ENCODE measurements at places on chromosomes 16 and 17.

DNA sequence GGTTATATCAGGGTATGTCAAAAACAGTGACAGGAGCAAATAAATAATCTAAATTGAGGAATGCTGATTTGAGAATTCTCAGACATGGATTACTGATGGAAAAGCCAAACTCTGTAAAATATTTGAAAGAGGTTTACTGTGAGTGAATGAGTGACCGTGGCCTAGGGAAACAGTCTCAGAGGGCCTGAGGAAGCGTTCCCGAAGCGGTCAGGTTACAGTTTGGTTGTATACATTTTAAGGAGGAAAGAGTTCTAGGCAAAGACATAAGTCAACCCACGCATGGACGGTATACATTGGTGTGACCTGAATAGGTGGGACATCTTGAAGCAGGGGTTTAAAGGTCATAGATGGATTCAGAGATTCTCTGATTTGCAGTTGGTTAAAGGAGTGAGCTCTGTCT lies 771.7 kb downstream of the KCNJ18 start:
- no peak for DNase-seq

DNA sequence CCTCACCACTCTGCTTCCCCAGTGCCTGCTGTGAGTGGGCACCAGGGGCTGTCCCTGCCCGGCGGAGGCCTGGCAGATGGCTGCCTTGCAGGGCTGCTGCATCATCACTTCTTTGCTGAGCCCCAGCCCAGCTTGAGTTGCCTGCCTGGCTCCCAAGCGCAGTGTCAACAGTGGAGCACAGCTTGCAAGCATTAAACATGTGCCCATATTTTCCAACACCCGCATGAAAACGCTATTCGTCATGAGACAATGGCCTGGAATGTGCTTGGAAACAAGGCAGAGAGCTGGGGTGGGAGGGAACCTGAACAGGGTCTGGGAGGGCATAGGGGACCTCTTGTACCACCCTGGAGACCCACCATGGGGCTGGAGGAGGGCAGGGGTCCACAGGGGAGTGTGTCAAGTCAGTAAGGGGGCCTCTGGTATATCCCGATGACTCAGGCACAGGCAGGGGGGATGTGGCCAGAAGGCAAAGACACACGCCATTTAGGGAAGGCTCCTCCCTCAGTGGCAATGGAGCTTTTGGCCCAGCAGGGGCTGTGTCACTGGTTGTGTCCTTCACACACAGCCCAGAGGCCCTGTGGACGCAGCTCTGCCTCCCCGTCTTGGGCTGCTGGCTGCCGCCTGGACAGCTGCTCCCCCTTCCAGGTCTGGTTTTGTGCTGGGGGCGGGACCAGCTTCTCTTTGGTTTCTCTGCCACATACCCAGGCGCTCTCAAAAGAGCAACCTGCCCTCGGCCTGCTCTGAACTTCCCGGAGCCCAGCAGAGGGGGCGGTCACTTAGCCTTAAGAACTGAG lies 17.4 kb upstream of the MTSS2 start:
- no peak for DNase-seq

DNA sequence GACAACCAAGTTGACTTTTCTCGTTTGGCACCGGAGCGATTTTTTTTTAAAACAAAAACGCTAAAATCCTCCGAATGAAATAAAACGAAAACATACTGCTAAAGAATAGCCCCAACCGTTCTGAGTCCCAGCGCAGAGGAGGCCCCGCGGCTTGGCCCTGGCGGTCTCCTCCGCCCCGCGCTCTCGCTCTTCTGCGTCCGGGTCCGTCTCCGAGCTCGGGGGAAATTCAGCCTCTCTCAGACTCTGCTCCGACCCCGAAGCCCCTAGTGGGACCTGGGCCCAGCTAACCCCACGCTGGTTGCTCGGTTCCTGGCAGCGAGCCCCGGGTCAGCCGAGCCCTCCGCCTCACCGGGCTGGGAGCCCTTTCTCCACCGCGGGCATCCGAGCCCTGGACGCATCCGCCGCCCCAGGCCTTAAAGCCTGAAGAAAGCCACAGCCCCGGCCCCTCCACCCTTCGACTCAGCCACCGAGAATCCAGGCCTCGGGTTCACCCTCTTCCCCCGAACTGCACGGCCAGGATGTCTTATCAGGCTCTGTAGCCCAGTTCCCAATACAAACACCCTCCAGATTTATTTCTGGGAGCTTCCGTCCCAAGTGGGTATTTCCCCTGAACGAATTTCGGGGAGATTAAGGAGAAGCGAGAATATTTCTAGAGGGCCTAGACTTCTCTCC lies 1.2 kb downstream of the TBX2 start:
- no peak for DNase-seq

DNA sequence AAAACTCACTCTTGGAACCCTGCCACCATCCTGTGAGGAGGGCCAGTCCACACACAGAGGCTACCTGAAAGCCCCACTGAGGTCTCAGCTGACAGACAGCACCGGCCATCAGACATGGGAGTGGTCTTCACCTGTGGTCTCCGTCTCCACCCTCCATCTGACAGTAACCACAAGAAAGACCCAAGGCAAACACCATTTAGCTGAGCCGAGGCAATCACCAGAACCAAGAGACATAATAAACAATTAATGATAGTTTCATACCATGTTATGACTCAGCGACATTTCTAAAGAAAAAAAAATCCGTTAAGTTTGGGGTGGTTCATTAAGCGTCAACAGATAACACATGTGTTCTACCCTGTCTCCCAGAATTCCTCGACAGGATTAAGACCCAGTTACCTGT lies 6.1 kb upstream of the EVPLL start:
- no peak for DNase-seq

GRCh38 chr16:23072084-23072599 lies 77.1 kb downstream of the USP31 start:
- no peak for DNase-seq

DNA sequence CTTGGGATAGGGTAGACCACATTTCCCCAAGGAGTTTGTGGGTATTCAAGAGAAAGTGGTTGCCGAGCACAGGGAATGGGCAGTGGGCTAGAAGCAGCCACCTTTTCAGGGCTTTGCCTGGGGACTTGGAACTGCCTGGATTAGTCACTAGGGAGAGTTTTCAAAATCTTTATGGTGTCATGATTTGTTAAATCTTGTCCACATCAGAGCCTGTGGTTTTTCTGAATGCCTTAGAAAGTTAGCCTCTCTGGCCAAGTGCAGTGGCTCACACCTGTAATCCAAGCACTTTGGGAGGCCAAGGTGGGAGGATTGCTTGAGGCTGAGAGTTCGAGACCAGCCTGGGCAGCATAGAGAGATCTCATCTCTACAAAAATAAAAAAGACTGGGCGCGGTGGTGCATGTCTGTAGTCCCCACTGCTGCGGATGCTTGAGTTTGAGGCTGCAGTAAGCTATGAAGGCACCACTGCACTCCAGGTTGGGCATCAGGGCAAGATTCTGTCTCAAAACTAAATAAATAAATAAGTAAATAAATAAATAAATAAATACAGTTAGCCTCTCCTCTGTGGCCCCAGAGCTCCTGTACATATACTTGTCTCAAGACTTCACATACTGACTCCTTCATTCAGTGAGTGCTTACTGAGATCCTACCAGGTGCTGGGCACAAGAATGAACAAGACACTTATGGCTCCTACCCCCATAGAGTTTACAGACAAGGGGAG lies 76.3 kb upstream of the HNF1B start:
- no peak for DNase-seq

DNA sequence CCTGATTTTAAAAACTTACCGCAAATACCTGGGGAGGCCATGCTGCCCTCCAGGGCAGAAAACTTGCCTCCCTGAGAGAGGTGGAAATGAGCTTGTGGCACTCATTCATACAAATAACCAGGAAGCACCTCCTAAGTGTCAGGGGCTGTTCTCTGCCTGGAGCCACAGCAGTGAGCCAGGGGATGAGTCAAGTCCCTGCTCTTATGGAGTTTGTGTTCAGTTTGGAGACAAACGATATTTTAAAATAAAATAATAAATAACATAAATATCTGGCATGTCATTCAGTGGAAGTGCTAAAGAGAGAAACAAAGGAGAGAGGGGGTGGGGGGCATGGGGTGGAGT lies 313.8 kb downstream of the C16orf95 start:
- DNase-seq, result no peak

GRCh38 chr16:48113001-48113400 lies 42.8 kb downstream of the ABCC12 start:
- DNase-seq, result no peak

DNA sequence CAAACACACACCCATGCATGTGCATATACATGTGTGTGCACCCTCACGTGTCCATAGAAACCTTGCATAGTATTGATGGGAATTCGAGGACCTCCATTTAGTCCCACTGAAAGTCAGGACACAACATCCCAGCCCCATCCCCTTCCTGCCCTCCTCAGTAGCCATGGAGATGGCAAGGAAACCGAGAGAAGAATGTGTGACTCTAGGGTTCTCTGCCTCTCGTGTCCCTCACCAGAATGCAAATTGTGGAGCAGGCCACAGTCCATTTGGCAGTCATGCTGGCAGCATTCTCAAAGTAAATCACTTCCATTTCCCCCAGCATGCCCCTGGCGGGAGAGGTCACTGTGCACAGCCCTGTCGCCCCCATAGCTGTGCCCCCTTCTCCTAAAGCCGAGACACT lies 141.1 kb downstream of the MSI2 start:
- no peak for DNase-seq

GRCh38 chr16:80408014-80408413 lies 132.8 kb upstream of the DYNLRB2 start:
- no peak for DNase-seq

GRCh38 chr17:3639981-3640596 lies 3.5 kb downstream of the CTNS start:
- DNase-seq, result no peak

GRCh38 chr17:13244513-13244912 lies 226.7 kb upstream of the ELAC2 start:
- DNase-seq, result no peak

DNA sequence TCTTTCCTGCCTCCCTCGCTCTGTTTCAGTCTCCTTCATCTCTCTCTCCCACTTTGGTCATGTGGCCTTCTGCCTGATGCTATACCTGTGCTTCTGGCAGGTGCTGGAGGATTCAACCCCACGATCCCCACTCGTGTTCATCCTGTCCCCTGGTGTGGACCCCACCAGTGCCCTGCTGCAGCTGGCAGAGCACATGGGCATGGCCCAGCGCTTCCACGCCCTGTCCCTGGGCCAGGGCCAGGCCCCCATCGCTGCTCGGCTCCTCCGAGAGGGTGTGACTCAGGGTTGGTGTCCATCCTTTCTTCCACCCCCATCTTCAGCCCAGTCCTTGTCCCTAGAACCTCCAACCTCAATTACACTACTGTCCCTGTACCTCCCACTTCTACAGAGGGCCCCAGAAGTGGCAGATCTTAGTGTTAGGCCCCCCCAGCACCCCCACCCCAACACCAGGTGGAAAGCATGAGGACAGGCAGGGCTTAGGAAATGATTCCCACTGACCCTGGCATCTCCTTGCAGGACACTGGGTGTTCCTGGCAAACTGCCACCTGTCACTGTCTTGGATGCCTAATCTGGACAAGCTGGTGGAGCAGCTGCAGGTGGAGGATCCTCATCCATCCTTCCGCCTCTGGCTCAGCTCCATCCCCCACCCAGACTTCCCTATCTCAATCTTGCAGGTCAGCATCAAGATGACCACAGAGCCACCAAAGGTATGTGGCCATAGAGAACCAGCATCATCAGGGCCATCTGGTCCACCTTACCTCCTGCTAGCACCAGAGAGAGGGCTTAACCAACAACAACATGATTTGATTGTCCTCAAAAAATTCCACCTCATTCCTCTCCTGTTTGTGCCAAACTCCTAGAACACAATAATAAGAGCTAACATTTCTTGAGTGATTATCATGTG lies 9.7 kb upstream of the KDM6B start:
- DNase-seq, result no peak

DNA sequence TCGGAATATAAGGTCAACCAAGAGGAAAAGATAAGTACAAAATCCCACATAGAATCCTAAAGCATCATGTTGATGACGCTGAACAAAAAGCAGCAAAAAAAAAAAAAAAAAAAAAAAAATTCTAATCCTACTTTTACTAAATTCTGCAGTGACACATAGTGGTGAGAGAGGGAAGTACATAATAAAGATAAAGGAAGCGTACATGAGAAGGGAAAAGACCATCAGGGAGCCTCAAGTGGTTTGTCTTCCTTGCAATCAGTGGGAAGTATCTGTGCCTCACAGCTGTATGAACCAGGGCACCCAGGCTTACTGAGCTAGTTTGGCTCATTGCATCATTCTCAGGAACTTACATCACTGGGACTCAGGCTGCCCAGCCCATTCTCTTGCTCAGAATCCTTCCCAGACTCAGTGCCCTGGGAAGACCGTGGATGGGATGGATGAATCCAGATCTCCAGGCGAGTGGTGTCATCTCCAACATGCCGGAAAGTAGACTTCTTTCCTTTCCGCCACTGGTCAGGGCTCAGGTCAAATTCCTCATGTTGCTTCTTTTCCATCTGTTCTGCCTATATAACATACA lies 21.2 kb downstream of the SMG6 start:
- DNase-seq, result no peak

All from stimulated activated CD8-positive, alpha-beta memory T cell treated with anti-CD3 and anti-CD28 coated beads, Interleukin-4, amount 100 ng/mL, for 4 hours (primary cell).